CD8-positive, alpha-beta memory T cell (primary cell): ENCODE measurements at places on chromosomes 11 and 22.

DNA sequence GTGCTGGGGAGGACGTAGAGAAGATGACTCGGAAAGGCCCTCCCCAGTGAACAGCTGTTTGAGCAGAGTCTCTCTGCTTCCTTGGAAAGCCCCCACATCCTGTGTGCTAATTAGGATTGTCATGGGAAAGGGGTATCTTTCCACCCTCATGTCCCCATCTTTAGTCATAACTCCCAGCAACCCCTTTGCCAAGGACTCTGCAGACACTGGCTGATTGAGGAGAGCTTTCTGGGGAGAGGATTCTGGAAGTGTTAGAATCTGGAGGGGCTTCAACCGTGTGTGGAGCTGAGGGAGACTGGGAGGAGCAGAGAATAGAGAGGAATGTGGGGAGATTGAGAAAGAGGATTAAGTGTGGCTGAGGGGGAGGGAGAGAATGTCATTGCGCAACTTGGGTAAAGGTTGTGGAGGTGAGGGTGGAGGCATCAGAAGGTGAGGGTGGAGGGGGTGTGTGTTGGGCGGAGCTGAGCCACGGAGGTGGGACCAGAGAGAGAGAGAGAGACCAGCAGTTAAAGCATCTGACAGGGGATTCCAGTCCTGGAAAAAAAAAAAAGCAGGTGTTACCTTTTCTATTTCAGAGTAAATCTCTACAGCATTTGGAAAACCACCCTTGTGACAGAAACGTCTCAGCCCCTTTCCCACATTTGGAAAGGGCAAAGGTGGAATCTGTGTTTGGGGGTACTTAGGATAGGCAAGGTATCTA, 2.2 kb downstream of the DTX4 start:
- no peak for DNase-seq

GRCh38 chr22:43860126-43860525, 2.2 kb downstream of the SULT4A1 start:
- no peak for DNase-seq

DNA sequence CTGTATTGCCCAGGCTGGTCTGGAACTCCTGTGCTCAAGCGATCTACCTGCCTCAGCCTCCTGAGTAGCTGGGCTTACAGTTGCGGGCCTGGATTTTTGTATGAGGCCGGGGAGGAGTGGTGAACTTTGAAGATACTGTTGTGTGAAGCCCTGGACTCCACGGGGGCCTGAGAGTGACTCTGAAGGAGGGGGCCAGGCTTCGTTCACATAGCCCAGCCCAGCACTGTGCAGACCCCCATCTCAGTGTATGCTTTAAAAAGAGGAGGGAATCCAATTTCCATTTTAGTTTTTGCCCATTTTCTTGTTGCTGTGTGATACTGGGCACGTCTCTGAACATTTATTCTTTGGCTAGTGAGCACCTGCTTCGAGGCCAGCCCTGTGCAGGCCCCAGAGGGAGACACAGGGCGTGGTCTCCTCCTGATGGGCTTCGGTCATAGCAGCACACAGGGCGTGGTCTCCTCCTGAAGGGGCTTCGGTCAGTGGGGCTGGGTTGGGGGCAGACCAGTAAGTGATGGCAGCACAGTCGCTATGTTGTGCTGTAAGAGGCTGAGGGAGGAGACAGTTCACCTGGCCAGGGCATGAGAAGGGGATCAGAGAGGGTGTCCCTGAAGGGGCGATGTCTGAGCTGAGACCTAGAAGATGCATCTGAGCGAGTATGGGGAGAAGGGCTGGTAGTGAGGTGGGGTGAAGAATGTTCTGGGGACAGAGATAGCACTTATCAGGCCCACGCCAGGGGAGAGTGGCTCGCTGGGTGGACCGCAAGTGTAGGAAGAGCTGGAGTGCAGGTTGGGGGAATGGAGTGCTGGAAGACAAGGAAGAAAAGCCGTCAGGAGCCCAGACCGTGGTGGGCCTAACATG, 14.0 kb downstream of the SAMM50 start:
- DNase-seq = no peak

GRCh38 chr11:72238040-72238450, 5.9 kb downstream of the PHOX2A start:
- DNase-seq = peak; percentile 56

GRCh38 chr11:120180551-120181232, 30.1 kb upstream of the OAF start:
- no peak for DNase-seq

DNA sequence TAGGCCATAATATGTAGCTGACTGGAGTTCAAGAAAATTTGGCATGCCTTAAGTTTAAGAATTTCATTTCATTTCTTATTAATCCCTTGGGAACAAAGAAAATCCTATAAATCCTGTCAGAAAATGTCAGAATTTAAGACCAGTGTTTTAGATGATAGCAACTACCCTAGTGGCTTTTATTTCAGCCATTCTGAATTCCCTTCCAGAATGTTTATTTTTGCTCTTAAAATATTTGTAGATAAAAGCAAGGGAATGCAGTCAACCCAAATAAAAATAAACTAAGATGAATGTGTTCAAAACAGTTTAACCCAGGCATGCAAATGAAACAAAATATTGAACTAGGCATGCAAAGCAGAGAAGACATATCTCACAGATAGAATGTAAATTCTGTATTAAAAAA, 356.9 kb upstream of the LRRC4C start:
- no peak for DNase-seq

DNA sequence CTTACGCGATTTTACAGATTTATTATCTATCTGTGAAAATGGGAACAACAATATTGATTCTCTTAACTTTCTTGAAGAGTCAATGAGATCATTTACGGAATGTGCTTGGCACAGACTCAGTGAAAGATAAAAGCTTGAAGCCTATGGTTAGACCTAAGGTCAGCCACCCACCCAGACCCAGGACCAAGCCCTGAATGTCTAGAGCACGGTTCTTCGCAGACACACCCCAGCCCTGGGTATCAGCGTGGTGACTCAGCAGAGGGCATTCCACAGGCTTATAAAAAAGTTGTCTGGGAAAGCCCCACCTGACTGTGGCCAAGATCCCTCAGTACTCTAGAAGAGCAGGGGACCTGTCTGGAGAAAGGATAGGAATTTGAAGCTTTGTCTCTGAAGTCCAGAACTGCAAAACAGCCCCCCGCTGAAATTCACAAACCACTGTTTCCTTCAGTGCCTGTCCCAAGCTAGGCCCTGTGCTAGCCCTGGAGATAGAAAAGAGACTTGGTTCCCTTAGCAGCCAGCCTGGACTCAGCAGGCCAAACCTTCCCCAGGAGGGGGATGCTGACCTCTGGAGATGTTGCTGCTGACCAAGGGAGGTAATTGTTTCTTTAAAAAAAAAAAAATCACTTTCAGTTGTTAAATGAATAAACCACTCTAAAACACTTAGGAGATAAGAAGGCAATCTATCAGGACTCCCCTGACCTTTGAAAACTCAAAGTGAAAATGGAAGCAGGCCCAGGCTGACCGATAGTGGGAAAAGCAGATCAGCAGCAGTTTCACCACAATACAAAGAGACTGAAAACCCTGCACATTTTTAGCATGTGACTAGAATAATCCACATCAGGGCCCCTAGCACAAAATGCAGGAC, 114.0 kb downstream of the ABTB2 start:
- no peak for DNase-seq

DNA sequence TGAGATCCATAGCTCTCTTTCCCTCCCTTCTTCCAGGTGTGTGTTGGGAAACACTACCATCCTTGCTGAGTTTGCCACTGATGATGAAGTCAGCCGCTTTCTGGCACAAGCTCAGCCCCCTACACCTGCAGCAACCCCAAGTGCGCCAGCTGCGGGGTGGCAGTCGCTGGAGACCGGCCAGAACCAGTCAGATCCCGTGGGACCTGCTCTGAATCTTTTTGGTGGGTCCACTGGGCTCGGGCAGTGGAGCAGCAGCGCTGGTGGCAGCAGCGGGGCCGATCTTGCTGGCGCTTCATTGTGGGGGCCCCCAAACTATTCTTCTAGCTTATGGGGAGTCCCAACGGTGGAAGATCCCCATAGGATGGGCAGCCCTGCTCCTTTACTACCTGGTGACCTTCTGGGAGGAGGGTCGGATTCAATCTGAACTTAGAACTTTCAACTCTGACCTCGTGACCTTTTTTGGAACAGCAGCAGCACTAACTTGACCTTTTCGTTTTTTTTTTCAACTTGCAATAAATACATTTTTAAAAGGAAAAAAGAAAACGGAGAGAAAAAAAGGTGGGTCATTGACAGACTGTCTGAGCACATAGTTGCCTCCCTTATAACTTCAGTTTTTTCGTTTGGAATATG, 23.4 kb upstream of the ADSL start:
- no peak for DNase-seq

GRCh38 chr11:55967914-55968313, 1.8 kb downstream of the OR10AG1 start:
- DNase-seq = no peak

DNA sequence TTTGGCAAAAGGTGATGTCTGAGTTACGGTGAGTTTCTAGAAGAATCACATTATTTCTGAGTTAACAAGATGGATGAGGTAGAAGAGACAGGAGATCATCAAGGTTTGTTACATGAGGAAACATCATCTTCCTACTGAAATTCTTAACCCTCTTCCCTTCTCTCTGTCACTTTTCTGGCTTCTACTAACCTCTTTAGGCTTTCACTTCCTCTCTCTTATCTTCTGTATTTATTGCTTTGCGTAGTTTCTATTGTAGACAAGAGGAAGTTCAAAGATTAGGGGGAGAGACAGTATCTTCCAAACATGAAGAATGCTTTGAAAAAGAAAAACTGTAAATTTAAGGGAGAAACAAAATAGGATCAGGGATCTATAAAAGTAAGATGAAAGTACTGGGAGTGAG, 75.4 kb downstream of the TRPC6 start:
- no peak for DNase-seq

DNA sequence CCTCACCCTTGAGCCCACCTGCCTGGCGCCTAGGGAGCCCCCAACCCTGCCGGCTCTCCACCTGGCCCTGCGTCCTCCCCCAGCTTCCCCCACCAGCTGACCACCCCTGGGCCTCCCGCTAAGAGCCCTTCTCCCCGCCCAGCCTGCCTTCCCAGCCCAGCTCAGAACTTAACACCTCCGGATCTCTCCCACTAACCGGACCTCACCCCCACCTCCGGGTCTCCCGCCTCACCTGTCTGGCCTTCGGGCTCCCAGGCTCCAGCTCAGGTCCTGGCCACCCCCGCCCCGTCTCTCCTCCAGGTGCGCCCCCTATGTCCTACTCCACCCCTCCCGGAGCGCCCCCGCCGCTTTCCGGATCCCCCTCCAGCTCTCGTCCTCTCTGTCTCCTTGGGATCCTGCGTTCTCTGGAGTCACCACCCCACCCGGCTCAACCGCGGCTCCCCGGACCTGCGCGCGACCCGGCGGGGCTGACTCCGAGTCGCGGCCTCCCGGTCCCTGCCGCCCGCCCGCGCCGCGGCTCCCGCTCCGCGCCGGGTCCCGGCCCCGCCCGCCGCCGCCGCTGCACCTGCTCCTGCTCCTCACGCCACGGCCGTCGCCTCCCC, at the start of gene KCNJ11:
TSS of gene KCNJ11 (minus strand) at position 51 of the 602 bp plus-strand sequence. CDS start 568 bp downstream, outside the sequence.
- no peak for DNase-seq

- DNase-seq = no peak
Measured at GRCh38 chr11:65414776-65415498, 7.7 kb upstream of the NEAT1 start.

DNA sequence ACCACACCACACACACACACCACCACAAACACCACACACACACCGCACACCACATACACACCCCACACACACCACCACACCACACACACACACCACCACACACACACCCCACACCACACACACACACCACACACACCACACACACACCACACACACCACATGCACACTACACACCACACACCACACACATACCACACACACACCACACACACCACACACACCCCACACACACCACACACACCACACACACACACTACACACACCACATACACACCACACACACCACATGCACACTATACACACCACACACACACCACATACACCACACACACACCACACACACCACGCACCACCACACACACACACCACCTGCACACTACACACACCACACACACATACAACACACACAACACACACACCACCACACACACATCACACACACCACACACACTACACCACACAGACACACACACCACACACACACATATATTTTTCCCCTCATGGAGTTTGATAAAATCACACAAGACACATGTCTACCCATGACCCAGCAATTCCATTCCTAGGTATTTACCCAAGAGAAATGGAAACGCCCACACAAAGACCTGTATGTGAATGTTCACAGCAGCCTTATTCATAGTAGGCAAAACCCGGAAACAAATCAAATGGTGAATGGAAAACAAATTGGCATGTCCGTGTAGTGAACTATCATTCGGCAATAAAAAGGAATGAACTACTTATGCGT, 14.3 kb downstream of the CD5 start:
- DNase-seq = no peak

- no peak for DNase-seq
Measured at GRCh38 chr11:74683941-74684481, 47.2 kb downstream of the CHRDL2 start.

DNA sequence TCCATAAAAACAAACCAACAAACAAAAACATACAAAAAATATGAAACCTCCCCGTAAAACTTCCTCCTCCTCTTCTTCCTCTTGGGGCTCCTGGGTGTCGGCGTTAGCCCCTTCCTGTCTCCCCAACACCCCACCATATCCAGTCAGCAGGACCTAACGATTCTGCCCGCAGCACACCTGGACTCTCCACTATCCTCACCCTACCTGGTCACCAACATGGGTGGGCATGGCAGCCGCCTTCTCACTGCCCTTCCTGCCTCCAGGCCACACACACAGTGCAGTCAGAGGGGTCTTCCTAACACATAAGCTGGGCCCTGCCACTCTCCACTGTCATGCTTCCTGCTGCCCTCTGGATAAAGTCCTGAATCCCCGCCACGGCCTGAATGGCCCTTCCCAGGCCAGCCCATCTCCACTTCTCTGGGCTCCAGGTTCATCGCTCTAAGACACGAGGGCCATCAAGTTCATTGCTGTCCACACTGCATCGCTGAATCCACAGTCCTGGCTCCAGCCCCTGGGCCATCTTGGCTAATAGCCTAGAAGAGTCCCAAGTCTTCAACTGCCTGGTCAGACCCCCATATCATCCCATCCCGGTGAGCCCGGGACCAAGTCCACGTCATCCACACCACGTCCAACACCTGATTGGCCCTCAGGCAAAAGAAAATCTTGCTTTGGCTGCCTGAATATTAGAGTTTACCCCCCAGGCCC, 76.2 kb downstream of the IGLL1 start:
- no peak for DNase-seq

DNA sequence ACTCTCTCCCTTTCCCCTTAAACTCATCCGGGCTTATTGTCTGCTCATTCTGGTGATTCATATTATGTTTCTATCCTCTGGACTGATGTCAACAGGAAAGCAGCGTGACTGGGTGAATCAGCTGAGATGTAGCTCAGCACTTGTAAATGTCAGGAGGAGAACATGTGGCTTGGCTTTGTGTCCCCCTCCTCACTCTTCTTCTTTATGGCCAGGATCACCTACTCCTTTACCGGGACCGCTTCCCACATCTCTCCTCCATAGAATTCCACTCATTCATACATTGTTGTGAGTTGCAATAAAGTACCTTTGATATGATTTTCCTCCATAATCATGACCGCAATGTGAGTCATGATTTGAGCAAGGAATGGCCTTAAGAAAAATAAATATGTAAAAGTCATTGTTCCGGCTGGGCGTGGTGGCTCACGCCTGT, 15.8 kb upstream of the SYN3 start:
- DNase-seq = no peak
